ENCODE measurements at places on chromosomes 7 and 10.

DNA sequence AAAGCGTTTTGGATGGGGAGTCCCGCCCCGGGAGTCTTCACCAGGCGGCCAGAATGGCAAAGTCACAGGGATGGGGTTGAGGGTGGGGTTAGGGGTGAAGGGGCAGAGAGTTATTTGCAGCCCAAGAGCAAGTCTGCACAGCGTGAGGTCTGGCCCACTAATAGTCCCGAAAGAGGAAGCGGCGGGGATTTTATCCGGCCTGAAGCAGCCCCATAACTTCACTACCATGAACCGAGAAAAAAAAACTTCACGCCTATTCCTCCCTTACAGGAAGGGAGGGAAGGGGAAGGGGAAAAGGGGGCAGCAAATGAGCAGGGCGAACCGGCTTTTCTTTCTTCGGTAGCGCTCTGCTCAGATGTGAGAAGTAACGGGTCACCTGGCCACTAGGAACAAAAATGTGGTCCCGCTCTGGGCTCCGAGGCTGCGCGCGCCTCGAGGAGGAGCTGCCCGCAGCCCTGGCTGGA, 712 bp downstream of the ITPRIP start:
- peak; percentile 49 for DNase-seq

DNA sequence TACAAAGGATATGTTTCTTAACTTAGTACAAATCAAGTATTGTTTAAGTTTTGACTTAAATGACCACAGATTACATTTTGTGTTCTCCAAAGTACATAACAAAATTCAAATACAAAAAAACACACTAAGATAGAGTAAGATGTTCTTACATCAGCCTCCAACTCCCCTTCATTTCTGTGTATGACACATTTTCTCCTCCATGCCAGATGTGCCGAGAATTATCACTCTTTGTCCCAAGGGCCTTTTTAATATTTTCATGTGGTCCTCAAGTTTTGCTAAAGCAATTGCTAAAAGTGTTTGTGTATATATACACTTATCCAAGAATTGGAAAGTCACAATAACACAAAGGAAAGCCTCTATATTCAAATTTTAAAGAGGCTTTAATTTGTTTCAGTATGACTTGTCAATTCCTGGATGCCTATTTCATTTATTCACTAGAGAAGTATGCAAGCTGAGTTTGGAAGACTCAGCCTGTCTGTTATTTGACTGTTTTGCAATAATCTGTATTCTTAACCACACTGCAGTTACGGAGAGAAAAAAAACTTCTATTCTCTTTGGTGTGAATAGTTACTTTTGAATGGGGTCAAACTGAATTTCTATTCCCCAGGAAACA, 586.4 kb upstream of the SEMA3D start:
- peak; percentile 66 for DNase-seq

DNA sequence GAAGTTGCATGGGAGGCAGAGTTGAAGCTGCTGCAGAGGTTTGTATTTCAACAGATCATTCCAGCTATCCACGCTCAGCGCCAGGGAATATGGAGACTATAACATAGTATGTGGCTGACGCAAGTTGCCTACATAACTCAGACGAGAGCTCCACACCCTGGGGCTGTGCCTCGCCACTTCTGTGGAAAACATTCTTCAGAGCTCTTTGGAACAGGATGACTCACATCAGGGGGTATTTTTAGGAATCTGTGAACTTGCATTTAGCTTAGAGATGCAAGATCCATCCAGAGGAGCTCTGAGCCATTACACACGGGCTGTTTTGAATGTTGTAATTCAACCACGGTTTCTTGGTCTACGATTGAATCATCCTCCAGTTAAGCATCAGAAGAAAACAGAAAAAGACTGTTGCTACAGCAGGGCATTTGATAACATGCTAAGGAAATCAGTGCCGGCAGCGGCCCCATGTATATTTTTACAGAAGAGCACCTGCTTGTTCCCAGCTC, 481.5 kb upstream of the AKR1E2 start:
- DNase-seq = peak; percentile 100

GRCh38 chr7:73978661-73979563, 49.1 kb upstream of the ELN start:
- peak; percentile 26 for DNase-seq

DNA sequence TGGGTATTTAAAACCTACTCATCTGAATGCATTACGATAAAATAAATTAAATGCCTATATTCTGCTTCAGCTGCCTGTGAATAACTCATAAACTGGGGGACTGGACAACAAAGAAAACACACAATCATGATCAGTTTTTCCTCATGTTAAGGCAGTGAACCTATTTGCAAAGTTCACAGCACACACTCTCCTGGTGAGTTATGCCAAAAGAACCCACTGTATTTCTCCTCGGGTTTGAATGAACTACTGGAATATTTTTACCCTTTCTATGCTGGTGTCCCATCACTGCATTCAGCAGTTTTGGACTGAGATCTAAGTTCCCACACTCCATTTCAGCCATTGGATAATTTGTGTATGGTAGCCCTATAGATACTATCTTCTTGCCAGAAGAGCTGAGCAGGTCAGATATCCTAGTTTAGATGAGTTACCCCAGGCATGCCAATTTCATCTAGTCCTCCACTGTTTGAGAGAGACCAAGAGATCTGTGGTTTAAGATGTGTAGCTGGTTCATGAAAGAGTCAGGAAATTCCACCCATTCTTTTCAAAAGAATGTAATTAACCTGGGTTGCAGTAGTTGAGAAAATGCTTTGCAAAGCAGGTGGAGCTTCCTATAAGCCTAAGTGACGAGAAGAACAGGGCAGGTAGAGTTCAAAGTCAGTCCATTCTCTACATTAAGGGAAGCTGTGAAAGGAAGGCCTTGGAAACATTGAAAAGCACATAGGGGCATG, 101.7 kb downstream of the PLXDC2 start:
- DNase-seq = no peak

- DNase-seq = no peak
These were observed 136.3 kb downstream of the POLR1F start for GRCh38 chr7:19572566-19572965.

- DNase-seq = no peak
These were observed 52.9 kb upstream of the CACNB2 start for GRCh38 chr10:18087355-18087754.
